ENCODE measurements at places on chromosomes 1 and 21.

- H3K4me1 ChIP-seq: no peaks in the 10 kb centered on the region
These were observed 403.3 kb downstream of the KCTD3 start for GRCh38 chr1:215970406-215970805.

DNA sequence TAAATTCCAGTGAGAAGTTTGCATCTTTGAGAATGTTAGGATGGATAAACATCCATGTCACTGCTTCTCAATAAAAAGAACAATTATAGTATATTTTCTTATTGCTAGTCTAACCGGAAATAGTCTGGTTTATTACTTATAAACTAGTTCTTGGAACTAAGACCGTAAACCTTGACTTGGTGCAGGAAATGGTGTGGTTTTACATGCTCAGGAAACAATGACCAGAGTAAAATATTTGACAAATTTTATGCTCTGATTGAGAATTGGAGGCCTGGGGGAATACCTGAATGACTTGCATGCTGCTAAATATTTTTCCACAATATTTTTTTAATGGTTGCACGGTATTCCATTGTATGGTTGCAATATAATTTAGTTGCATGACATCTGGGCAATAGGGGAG lies 76.3 kb downstream of the XCL2 start:
- peaks cover 8% of the 10 kb centered on the region for H3K4me1 ChIP-seq
- H3K4me3 ChIP-seq: no peak overlapping the region
- H3K27me3 ChIP-seq: no peaks in the 10 kb centered on the region
- H3K36me3 ChIP-seq: no peaks in the 10 kb centered on the region
- H3K27ac ChIP-seq: no peak overlapping the region

GRCh38 chr1:17119076-17119772 lies at the start of gene PADI2:
Gene PADI2 (minus strand): TSS chr1:17119451. CDS start chr1:17119371, 80 bp downstream.
- no peak within 1 kb of the TSS for H3K27ac ChIP-seq
- H3K36me3 ChIP-seq: no peaks in the 10 kb centered on the region

GRCh38 chr1:51325878-51326755 lies 4.2 kb downstream of the TTC39A start:
- H3K27me3 ChIP-seq: no peaks in the 10 kb centered on the region
- H3K27ac ChIP-seq: no peak overlapping the region
- no peaks in the 10 kb centered on the region for H3K36me3 ChIP-seq
- no peak for DNase-seq
- H3K4me3 ChIP-seq: no peak overlapping the region
- H3K4me1 ChIP-seq: no peaks in the 10 kb centered on the region

Data from tibial artery (tissue), 4 donors.